Hippocampal formation (tissue), 2 donors: ENCODE measurements at places on chromosomes 4 and X.

DNA sequence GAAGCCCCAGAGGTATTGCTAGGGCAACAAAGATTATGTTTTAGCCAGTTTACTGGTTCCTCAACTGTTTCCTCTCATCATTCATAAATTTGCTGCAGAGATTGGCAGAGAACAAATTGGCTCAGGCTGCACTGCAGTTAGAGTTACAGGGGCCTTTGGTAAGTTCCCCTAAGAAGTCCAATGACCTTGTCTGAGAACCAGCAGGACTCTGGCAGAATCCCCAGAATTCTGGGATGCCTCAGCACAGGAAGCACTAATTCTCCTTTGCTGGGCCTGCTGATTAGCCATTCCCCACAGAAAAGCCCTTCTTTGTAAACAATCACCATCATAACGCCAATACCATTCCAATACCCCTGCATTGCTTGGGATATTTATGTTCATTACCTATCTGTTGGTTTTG is 151.3 kb downstream of the USP46 start:
- DNase-seq: peak; percentile 9

GRCh38 chrX:78838709-78839108 is 91.2 kb downstream of the LPAR4 start:
- DNase-seq: no peak

GRCh38 chr4:146049802-146050201 is 111.2 kb upstream of the ZNF827 start:
- no peak for DNase-seq

DNA sequence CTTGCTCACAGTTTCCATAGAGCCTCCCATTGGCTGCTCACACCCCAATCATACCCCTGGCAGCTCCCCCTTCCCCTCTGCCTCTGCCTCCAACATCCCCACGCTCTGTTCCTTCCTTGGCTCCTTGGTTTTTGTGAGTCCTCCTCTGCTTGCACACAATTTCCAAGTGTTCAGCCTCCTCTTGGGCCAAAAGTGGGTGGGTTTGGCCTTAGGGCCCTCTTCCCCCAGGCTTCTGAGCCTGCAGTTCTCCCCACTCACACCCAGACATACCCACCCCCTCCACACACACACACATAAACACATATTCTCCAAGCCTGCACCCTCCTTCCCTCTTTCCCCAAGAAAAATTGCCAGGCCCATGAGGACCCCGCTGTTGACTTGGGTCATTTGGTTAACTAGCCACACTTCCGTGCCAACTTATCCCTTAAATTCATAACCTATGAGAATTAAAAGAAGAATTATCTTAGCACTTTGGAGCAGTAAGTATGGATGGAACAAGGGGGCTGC is 4.5 kb downstream of the APLN start:
- DNase-seq: no peak

DNA sequence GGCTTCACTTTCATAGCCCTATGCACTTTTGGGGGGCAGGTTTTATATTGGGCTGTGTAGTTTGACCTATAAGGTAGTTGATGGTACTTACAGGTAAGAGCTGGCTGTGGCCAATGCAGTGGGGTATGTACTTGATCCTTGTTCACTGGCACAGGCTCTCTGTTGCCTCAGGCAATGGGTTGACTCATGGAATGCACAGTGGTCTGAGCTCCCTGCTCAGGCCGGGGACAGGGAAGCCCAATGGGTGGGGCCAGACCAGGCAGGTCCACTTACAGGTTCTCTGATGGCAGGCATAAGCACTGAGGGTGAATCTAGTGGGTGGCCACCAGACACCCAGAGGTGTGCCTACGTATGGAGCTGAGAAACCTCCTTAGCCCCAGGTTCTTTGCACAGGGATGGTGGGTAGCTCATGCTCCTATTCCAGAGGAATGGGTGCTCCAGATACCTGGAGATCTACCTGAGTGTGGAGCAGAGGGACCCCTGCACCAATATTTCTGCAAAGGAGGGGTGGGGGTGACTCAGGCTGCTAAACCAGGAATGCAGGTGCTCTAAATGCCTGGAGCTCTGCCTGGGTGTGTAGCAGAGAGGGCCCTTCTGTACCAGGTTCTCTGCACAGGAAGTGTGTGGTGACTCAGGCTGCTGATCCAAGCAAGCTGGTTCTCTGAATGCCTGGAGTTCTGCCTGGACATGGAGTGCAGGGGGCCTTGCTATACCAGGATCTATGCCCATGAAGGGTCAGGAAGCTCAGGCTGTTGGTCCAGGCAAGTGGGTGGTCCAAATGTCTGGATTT is 52.3 kb downstream of the IL1RAPL2 start:
- no peak for DNase-seq

GRCh38 chrX:69024931-69025330 is 140.3 kb downstream of the PJA1 start:
- no peak for DNase-seq

- DNase-seq: no peak
Measured at GRCh38 chr4:83779103-83780052, 243.5 kb downstream of the GPAT3 start.

- peak; percentile 48 for DNase-seq
Measured at GRCh38 chrX:9578083-9578779, 113.4 kb downstream of the TBL1X start.
